ENCODE measurements at places on chromosomes 5 and 9.

- no peak for DNase-seq
Measured at GRCh38 chr9:123604861-123605260, 248.9 kb downstream of the CRB2 start.

DNA sequence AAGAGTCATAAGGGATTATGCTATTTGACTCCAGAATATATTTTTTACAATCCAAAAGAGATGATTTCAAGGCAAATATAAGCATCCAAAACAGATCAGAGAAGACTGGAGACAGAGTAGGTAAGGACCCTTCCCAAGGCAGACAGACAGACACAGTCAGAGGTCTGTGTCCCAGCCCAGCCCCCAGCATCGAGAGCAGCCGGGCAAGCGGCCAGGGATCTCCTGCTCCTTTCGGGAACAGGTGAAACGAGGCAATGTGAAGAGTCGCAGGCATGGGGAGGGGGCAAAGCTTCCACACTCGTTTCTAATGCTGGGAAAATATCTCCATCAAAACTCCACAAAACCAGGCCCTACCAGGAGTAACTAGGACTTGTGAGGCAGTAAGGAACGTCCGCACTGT lies 5.8 kb downstream of the PAEP start:
- no peak for DNase-seq

DNA sequence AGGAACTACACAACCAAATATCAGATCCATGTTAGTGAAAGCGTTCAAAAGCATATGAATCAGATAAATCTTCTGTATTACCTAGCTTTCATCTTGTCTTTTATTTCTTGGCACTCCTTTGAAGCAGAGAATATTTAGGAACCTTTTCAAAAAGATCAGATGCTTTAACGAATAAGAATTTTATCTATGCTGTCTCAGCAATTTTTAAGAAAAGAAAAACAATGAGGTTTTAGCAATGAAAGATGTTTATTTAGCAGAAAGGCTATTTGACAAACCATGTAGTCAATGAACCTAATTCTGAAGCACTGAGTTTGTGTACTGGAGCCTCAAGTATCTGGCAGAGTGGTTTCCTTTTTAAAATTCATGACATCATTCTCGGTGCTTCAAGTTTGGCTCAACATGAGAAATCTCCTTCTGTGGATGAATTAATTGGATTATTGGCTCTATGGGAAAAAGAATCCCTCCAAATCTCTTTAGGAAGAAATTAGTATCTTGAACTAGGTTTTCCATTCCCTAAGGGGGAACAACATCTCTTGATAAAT lies 534.7 kb downstream of the CAAP1 start:
- no peak for DNase-seq

- DNase-seq: no peak
Measured at GRCh38 chr5:98898743-98899142, 30.1 kb downstream of the CHD1 start.

GRCh38 chr5:171315386-171315891 lies 6.4 kb downstream of the TLX3 start:
- no peak for DNase-seq

- DNase-seq: no peak
Measured at GRCh38 chr5:172801179-172801671, 30.2 kb upstream of the DUSP1 start.

DNA sequence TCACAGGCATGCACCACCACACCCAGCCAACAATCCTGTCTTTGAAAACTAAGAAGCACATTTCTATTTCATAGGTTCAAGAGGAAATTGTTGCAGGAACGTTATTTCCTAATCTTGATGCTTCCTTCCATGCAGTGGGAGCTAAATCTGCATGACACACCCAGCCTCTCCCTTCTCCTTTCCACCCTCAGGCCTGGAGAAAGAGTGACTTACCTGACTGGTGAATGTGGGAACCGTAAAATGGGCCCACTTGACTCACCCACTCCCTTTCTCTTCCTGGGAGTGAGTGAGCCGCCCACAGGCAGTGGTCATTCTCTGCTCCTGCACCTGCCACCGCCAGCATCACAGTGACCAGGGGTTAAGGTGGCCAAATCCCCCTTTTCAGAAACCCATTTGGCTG lies 78.2 kb downstream of the C9orf50 start:
- no peak for DNase-seq

DNA sequence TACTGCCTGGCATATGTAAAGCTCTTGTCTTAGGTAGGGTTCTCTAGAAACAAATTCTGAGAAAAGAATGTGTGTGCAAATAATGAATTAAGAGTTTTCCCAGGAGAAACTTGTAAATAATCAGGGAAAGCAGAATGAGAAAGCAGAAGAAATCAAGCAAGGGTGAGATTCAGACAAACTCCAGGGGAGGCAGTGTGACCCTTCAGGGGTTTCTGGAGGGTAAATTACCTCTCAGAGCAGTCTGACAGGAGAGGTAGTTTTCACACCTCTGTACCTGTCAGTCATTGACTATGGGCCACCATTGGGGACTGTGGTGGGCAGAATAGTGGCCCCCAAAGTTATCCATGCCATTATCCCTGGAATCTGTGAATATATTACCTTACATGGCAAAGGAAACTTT lies 124.6 kb downstream of the KCTD16 start:
- no peak for DNase-seq

GRCh38 chr5:643811-644271 lies 31.7 kb downstream of the CEP72 start:
- DNase-seq: no peak

DNA sequence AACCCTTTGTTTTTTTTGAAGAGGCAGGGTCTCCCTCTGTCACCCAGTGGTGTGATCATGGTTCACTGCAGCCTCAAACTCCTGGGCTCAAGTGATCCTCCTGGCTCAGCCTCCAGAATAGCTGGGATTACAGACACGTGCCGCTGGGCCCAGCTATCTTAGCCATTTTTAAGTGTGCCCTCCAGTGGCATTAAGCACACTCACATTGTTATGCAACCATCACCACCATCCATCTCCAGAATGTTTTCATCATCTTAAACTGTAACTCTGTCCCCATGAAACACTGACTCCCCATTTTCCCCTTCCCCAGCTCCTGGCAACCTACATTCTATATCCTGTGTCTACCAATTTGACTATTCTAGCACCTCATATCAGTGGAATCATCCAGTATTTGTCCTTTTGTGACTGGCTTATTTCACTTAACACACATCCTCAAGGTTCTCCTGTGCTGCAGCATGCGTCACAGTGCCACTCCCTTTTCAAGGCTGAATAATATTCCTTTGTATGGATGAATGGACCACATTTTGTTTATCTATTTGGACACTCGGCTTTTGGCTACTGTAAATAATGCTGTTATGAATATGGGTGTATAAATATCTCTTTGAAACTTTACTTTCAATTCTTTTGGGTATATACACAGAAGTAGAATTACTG lies 12.5 kb upstream of the RAPGEF1 start:
- DNase-seq: no peak

DNA sequence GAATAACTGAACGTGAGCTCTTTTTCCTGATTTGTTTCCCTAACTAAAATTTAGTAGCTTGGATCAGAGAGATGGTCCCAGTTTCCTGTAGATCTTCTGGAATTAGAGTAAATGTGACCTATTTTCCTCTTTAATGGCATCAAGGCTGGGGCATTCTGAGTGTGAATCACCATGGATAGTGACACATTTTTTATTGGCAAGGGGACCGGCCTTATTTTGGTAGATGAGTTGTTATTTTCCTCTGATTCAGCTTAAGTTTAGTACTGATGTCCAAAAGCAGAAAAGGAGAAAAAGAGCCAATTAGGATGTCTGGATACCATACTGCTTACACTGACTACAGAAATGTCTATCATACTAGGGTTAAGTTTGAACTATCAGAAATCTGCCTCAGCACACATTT lies 68.1 kb downstream of the RNF38 start:
- no peak for DNase-seq

DNA sequence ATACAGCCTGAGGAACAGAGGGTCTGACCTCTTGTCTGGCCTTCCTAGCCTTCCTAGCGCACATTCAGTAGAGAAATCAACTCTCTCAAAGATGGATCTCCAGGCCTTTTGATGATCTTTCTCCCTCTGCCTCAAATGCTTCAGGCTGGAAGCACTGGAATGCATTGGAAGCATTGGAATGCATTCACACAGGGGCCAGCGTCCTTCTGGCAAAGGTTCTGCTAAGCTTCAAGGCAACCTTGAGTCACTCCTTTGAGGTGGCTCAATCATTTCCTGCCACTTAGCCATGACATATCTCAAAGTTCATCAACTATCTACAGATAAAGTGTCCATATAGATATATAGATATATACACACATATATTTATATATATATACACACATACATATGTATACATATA lies 42.9 kb downstream of the OR2K2 start:
- DNase-seq: no peak

DNA sequence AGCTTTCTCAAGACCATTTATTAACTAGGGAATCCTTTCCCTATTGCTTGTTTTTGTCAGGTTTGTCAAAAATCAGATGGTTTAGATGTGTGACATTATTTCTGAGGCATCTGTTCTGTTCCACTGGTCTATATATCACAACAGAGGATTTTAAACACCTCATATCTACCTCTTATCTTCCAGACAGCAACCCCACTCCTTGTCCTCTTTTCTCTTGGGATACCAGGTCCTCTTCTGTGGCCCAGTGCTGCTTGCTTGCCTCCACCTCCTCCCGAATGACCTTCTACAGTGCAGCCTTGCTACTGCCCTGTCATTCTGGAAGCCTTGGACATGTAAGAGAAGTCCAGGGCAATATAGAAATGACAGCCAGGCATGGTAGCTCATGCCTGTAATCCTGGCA lies 30.6 kb upstream of the KLF4 start:
- no peak for DNase-seq

DNA sequence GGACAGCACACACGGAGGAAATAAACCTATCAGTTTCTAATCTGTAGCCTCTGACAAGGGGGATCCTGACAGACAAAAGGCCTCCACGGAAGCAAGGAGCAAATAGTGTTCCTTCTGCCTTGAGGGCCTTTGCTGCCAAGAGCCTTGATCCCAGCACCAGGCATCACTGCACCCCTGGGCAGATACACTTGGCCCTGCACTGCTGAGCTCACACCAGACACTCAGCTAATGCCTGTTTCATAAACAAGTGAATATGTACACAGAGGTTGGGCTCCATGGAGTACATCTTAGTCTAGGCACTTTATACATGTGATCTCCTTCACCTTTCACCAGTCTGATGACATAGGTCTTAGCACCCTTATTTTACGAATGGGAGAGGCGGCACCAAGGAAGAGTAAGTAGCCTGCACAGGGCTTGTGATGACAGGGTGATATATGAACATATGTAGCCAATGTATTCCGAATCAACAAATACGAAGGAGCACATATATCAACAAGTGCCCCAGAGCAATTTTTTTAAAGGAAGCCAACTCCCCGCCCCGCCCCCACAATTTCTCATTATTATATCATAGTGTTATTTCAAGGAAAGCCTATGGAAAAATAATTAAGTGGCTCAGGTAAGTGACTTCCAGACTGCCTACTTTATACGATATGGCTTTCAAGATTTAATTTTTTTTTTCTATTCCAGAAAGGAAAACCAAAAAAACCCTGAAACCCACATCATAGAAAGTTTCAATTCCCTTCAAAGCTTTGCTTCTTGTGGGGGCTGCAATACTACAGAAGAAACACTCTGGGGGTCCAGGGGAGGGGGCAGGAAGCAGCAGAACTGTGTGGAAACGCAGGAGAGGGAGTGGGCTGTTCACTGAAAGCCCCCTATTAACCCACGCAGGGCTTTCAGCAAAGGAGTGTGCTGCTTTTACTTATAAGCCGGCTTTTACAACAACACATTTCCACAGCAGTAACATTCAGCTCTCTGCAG lies 32.0 kb downstream of the CDC14B start:
- no peak for DNase-seq

GRCh38 chr9:122192914-122193525 lies 33.3 kb downstream of the MORN5 start:
- DNase-seq: no peak

DNA sequence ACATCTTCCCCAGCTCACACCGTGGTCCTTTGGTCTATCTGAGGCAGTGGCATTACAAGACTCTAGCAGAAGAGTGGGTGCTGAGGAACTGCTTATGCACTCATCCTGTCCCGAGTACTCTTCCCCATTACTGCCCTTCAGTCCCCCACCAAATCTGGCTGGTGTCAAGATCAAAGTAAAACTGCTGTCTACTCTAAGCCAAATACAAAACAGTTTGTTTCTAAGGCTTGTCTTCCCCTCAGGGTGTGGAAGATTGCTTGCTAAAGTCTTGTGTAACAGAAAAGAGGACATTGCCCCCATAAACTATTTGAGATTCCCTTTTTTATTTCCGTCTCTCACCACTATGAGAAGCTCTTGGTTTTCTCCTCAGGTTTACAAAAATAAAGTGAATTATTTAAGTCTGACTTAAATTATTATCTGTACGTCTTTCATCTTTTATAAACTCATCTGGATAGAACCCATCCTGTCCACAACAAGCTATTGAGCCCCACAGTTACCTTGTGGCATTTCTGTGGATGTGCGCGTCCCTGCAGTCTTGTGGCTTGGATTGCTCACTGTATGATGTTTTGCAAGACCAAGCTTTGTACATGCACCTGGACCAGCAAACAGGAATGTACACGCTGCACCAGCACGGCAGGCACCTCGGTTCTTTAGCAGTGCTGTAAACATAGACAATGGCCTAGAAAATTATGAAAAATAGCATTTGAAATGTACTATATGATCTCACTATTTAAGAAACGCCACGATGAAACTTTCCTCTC lies 61.0 kb downstream of the CYSTM1 start:
- no peak for DNase-seq

- no peak for DNase-seq
Measured at GRCh38 chr5:83363111-83363885, 108.2 kb upstream of the VCAN start.

DNA sequence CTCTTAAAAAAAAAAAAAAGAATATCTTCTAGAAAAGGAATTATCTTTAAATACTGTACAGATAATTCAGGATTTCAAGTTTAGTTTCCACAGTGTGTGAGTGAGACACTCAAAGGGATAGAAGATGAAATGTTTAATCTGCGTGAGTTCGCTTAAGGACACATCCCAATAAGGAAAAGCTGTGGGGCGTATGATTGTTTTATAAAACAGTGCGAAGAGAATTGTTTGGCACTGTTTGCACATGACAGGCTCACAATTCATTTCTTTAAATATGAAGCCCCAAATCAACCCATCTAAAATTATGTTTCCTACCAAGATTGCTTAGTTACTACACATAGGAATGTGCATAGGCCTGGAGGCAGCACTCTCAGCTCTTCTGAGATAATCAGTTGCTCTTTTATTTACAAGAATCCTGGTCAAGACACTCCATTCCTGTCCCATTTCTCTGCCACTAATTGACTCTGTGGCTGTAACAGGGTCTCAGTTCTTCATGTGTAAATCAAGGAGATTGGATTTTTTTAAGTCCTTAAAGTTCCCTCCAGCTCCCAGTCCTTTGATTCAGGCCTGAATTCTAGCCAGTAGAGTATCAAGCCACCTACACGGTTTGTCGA lies 60.1 kb downstream of the BHMT start:
- no peak for DNase-seq

DNA sequence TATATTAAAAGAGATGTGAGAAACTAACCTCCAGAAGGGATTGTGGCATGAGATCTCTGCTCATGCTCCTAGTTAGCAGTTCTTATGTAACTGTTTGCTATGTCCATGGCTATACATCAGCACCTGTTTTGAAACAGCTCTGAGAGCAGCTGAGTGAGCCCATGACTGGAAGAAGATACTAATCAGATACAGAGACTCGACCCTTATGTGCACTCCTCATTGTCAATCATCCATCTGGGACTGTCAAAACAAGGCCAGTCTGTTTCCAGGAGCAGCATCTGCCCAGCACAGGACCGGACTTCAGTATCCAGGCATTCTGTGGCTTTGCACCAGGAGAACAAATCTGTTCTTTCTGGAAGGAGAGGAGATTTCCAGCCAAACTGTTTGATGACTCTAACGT lies 77.7 kb downstream of the EFNA5 start:
- DNase-seq: no peak

Data from WERI-Rb-1 (cell line).